ENCODE measurements at places on chromosomes 4 and X.

DNA sequence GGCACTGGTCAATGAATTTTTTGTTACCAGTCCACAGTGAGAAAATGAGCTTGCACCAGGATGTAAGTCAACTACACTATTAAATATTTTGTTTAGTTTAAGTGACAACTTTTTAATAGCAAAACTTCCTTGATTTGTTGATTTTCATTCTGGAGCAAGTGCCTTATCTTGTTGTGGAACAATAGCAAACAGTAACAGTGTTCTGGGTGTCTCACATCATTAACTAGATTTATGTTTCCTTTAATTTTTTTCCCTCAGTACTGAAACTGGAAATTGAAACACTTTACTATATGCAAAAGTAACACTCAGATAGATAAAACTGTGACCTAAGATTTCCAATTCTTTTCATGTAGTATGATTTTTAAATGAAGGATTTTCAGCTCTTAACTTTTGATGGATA, 80.1 kb downstream of the GALNT7 start:
- no peak for DNase-seq

DNA sequence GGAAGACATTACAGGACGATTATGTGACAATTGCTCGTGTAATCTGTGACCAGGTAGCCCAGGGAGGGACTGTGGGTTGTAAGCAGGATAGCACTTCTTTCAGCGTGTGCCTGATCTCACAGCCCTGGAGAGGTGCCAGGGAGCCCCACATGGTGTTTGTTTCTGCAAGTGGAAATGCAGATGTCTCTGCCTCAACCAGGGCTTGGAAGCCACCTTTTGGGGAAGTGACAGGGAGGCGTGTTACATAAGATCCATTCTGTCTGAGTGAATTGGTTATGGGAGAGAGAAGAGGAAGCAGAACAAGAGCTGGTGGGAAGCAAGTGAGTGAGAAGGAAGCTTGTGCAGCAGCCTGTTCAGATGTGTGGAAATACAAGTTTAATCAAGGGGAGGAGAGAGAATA, 104.5 kb upstream of the GATB start:
- no peak for DNase-seq

- no peak for DNase-seq
Measured at GRCh38 chrX:97215186-97215585, 331.5 kb downstream of the RPA4 start.

DNA sequence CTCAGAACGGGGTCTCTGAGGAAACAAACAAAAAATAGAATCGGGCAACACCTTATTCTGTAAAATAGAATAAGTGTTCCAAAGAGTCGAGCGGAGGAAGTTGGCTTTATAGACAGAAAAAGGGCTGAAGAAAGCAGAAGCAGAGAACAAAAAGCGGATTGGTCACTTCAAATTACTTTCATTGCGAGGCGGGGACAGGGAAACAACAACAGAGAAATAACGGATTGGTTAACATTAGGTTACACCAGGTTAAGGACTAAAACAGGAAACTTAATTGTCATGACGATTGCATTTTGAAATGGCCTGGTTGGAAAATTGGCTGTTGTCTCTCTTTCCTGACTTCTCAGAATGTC, 433 bp upstream of the COQ2 start:
- no peak for DNase-seq

DNA sequence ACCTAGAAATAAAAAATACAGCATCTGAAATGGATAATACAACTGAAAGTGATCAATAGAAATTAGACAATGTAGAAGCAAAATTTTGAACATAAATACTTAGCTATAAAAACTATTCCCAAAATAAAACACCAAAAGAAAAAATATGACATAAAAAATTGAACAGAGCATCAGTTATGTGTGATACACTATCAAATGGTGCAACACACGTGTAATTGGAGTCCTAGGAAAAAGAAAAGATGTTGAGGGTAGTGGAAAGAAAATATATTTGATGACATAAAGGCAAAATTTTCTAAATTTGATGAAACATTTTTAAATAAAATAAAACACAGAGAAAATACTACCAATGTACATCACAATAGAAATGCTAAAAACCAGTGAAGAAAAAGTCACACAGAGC, 63.1 kb downstream of the NPY2R start:
- no peak for DNase-seq

GRCh38 chr4:142081025-142081424, 444.6 kb downstream of the IL15 start:
- DNase-seq, result no peak

DNA sequence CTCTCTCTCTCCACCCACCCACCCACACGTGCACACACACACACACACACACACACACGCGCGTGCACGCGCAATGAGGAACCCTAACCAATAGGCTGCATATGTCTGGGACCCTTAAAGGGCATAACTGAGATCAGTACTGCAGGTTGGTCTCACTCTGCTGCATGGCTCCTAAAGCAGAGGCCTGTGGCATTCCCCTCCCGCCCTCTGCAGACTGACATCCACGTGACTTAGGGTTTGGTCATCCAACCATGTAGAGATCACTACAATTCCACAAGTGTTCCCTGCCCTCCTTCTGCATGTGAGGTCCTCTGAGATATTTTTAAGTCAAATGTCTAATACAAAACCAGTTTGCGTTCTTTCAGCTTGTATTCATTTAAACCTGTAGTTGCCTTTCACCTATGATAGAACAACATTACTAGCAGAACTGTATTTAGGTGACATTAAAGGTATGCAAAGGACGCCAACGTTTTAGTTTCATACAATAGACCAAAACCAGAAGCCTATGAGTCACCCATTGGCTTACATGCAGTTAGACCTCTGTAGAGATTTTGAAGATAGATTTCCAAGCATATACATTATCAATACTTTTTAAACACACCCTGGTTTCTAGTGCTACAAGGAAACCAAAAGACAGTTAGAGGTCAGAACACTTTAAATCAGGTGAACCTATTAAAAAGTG, 10.1 kb downstream of the XAGE5 start:
- DNase-seq, result no peak

DNA sequence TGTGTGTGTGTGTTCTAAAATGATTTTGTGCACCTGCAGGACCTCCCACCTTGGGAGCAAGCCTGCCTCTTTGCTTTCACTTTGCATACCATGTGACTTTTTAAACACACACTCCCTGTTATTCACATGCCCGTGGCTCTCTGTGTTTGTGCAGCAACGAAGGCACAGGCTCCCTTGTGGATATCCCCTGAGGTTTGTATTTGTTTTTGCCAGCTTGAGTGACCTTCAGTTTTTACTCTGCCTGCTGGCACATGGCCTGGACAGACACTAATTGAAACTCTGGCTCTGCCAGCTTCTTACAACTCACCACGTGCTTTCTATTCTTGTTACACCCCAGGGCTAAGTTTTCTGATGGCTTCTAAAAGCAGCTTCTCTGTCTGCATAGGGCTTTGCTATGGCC, 885.8 kb downstream of the SH3BGRL start:
- no peak for DNase-seq

DNA sequence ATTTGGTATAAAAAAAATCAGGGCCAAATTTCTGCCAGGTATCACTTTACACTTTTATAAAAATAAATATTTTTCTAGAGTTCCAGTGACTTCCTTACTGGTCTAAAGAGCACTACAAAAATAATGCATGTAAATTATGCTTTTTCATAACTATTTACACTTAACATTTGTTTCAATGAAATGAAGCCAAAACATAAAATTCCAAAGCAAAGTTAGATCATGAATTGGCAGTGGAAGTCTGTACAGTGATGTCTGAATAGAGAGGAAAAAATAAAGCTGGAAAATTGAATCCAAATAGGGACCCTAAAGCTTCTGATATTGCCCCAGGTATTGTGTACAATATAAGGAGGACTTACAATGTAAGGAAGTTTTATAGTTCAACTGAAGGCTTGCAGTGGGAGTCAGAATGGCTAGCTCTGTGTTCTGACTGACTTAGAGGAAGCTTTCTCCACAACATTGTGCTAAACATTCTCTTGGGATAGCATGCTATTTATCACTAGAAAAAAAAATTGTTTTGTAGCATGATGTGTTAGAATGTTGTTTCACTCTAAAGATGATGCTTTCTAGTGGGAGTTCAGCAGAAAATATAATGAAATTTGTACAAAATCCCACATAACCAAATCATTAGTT, 288.2 kb upstream of the UGT8 start:
- DNase-seq, result no peak

DNA sequence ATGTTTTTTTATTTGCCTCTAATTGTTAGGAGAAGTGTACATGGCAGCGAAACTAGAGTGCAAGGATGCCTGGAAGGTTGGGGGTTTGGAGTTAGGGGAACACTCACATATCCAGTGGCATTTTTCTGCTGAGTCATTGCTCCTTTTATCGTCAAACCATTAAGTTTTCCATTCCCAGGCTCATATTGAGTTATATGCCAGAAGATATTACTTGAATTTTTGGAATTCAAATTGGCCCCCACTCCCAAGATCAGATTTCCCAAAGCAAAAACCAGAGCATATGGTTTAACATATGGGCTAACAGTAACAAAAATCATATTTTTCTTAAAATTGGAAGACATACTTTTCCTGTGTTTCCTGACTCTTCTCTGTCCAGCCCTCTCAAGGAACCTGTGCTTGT, 152.7 kb downstream of the FSTL5 start:
- DNase-seq, result no peak

DNA sequence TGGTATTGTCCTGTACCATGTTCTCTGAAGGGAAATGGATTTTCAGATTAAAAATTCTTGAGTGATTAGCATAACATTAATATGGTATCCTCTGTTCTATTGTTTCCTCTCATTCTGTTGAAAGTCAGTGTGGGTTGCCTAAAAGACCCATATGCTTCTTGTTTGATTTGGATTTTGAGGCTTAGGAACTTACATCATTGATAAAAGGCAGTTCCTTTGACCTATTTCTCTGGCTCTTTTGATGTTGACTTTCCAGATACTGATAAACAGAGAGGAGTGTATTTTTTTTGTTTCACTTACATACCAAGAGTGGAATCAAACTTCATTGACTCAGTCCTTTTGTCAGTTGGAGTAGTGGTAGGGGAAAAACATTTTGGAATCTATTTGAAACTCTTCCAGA, 32.8 kb downstream of the TMEM144 start:
- no peak for DNase-seq

GRCh38 chr4:180394312-180394711, 1848.9 kb upstream of the TENM3 start:
- DNase-seq, result no peak

- no peak for DNase-seq
Measured at GRCh38 chr4:140762202-140762601, 6.0 kb upstream of the TBC1D9 start.

- DNase-seq, result no peak
Measured at GRCh38 chr4:111952688-111953087, 192.6 kb upstream of the FAM241A start.

- DNase-seq, result no peak
Measured at GRCh38 chrX:137566746-137567679, 1.1 kb downstream of the ZIC3 start.

GRCh38 chr4:118327554-118328241, 25.1 kb downstream of the PRSS12 start:
- DNase-seq, result no peak

GRCh38 chrX:57596516-57596915, 4.7 kb downstream of the ZXDB start:
- DNase-seq, result no peak

DNA sequence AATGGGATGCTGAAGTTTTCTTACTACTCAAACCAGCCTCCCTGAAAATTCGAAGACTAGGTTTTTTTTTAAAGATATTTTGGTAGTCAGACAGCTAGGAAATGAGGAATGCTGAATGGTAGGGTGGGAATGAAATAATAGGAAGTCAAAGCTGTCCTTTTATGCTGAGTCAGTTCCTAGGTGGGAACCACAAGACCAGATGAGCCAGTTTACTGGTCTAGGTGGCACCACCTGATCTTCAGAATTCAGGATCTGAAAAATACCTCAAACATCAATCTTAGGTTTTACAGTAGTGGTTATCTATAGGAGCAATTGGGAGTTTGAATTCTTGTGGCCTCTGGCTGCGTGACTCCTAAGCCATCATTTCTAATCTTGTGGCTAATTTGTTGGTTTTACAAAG, 183.1 kb upstream of the GALNT7 start:
- DNase-seq, result no peak

DNA sequence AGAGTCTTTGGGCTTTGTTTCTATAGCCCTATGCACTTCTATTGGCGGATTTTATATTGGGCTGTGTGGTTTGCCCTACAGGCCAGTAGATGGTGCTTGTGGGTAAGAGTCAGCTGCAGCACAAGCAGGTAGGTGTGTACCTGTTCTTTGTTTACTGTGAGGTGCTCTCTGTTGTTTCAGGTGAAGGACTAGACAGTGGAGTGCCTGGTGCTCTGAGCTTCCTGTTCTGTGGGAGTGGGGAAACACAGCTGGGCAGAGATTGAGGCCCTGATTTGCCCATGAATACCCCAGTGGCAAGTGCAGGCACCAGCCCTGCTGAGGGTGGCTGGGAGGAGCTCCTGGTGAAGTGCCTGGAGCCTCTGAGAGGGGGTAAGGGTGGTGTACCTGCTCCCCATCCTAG, 26.3 kb upstream of the UCP1 start:
- no peak for DNase-seq

GRCh38 chr4:181661923-181662322, 581.3 kb upstream of the TENM3 start:
- DNase-seq, result no peak

- DNase-seq, result no peak
Measured at GRCh38 chrX:119942173-119942819, 1.3 kb downstream of the NKAP start.

- no peak for DNase-seq
Measured at GRCh38 chr4:36187723-36188333, 56.5 kb downstream of the ARAP2 start.

DNA sequence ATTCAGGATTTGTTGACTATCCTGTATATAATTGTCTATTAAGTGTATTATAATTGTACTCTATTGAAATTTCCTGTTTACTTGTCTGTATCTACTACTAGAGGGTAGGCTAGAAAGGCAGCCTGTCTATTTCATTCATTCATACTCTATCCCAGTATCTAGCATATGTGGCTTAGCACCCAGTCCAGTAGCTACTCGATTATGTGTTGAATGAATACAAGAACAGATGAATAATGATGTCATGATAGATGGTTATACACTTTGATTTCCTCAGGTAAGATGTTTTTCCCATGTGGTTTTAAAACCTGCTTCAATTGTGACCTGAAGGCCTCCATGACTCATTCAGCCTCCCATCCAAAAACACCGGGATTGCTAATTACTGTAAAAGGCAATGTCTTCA, 68.0 kb downstream of the IL21 start:
- no peak for DNase-seq

Data from stimulated activated CD8-positive, alpha-beta memory T cell treated with anti-CD3 and anti-CD28 coated beads, Interleukin-7, amount 100 ng/mL, for 1 hour (primary cell).